Right ventricle myocardium superior (tissue), 1 donor: ENCODE measurements at places on chromosomes 3 and 15. TPM values are rescaled to one million over a fixed set of nuclear protein-coding genes. Genes with fewer than 3 reads are reported as not detected.
A peak's percentile ranks its signal among the peaks of the same experiment; 100 is the strongest.

LRRIQ4 gene
- not detected for total RNA-seq

TRIM42 gene
- not detected for total RNA-seq

SAMMSON gene
- not detected for total RNA-seq

BSN gene
- 0.27 TPM for total RNA-seq

GPR149 gene
- not detected for total RNA-seq

CHRM5 gene
- total RNA-seq, result not detected

CCR3 gene
- not detected for total RNA-seq

PRTG gene
- 0.67 TPM for total RNA-seq

CHP1 gene
- 124 TPM for total RNA-seq

TIPARP gene
- total RNA-seq, result 31.6 TPM

CCR8 gene
- not detected for total RNA-seq

ERC2 gene
- 0.81 TPM for total RNA-seq

B3GALNT1 gene
- 53.8 TPM for total RNA-seq

FAM81A gene
- 8.0 TPM for total RNA-seq

POC1A gene
- 1.5 TPM for total RNA-seq

DNA sequence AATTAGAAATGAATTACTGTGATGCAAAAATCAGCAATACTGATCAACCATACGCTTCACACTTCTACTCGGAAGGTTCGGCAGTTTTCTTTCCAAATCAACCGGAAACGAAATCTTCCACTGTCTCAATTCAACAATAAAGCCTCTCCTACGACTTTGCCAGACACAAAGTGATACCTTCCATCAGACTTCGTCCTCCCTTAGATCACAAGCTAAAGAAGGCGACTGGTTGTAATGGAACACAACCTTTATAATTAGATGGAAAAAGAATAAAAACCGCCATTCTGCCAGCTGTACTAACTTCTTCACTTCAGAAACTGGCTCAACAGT lies 618 bp downstream of the PARL start:
- DNase-seq, result no peak

- no peak for DNase-seq
Measured at GRCh38 chr3:108328821-108329486, 32.6 kb downstream of the HHLA2 start.

DNA sequence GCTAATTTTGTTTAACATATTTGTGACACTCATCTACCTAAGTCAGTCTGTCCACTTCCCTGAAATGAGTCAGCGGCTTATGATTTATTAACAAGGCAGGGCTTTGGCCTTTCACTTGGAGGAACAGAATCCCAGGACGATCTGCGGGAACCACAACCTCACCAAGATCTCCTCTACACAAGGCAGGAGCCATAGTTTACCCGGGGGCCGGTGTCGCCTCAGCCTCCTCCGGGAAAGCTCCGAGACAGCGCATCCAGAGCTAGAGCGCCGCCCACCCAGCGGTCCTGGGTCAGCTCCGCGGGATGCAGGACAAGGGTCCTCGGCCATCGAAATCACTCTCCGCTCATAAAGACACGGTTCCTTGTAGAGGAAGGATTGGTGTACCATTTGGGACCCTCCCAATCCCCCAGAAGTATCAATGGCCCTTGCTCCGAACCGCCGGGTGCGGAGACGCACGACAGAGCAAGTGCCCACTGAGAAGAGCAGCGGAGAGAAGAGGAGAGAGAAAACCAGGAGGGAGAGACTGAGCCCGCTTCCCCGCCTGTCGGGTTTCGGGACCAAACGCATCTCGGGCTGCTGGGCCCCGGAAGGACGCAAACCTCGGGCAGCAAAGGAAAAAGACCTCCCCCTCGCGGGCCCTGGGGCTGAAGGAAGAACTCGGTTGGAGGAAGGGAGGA lies 13.1 kb upstream of the ALCAM start:
- peak; percentile 46 for DNase-seq

DNA sequence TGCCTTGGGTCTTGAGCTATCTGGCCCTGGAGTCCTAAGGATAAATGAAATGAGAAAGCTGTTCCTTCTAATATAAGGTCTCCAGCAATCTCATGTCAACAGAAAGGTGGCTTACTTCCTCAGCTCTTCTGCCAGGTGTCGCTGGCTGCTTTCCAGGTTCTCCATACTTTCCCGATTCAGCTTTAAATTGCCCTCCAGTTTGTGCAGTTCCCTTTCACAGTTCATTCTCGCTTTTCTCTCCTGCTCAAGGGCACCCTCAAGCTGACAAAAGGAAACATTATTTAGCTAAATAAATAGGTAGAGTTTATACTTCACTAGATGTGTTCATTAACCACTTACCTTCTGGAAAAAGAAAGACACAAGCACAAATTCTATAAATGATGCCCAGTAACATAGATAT lies 73.0 kb downstream of the MYH15 start:
- no peak for DNase-seq

DNA sequence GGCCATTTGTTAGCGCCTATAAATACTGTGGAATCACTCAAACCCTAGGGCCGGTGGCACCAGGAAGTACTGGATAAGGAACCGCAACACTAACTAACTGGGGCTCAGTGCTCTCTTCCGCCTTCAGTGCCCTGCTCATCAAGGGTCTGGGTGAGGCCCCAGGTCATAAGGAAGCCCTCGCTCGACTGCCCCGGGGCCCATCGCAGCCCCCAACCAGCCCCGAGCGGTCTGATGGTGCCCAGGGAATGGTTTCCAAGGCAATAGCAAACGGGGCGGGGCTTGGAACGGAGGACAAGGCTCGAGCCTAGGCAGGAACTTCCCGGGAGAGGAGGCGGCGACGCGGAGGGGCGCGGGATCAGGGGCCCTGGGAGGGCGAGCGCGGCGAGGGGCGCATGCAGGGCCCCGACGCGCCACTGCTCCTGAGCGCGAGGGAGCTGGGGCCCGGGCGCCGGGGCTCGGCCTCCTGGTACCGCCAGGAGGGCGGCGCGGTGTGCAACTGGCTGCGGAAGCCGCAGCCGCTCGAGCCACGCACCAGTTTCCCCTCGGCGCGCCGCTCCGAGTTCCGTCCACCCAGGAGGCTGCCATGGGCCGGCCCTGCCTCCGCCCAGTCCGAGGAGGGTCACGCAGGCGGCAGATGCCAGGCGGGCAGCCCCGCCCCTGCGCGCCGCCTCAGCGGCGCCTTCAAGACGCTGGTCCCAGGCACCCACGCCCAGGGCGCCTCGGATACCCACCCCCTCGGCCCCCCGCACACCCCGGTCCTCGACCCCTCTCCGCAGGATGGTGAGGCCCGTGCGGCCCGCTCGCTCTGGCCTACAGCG lies at the start of gene TTLL3:
Gene TTLL3 (plus strand): TSS at position 648 of the 818 bp plus-strand sequence. CDS start 400 bp downstream, outside the sequence.
- peak; percentile 89 for DNase-seq

DNA sequence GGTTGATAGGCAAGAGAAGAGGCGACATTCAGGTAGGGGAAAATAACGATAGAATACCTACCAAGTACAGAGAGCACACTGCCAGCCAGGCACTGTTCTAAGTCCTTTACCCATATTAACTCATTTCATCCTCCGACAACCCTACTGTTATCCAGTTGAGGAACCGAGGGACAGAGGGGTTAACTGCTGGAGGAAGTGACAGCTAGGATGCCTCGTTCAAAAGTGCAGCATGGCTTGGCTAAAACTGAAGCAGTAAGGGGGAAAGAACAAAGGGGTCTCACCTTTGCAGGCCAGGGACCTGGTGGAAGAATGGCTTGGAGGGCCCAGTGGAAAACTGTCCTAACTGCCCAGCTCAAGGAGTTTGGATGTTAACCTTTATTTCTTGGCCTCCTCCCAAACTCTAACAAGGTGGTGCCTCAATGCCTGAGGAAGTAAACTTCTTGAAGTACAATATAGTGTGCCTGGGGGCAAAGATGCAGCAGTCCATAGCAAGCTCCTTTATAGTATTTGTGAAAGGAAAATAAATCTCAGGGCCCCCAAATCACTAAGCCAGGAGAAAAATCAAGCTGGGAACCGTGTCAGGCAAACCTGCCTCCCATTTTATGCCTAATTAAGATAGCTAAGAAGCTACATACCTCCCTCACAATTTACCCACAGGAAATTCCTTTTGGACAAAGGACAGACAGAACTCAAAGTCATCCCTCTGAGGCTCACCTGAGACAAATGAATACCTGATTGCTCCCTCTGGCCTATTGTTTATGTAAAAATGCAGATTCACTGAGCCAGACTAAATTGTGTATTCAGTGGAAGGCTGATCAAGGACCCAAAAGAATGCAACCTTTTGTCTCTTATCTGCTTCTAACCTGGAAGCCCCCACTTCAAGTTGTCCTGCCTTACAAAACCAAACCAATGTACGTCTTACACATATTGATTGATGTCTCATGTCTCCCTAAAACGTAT lies 1.6 kb upstream of the ITGB5 start:
- no peak for DNase-seq

DNA sequence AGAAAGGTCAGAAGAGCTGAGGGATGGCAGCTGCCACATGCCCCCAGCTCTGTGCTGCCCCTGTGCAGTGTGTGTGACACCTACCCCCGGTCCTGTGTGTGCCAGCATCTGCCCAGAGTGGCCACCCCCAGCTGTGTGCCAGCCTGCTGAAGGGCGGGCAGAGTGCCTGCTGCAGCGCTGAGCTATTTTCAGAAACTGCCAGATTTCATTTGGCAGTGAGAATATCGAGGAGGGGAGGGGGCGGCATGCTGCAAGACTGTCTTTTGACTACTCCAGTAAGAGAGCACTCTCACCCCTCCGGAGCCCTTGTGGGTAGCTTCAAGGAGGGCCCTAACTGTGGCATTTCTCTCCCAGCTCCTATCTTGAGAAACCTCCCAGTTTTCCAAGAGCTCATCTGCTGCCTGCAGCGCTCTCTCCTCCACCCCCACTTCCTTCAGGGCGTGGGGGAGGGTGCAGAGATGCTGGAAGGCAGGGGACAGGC lies 25.2 kb upstream of the DOCK3 start:
- peak; percentile 85 for DNase-seq

DNA sequence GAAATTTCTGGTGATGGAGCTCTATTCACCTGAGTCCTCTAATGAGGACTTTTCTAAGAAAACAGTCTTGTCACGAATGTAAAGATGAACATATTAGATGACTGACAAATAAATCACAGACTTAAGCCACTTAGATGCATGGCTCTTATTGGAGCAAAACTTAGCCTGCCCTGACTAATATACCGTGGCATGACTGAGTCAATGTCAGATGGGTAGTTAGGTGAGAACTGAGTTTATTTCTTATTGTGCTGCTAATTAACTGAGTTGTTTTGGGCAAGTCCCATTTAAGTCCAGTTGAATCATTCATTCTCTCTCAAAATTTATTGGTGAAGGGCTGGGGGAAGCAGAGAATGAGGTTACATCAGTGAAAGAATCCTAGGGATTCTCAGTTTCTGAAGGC lies 459.8 kb downstream of the MCTP2 start:
- no peak for DNase-seq

GRCh38 chr15:96702589-96702988 lies 372.1 kb downstream of the NR2F2 start:
- no peak for DNase-seq

GRCh38 chr3:113218011-113218680 lies 6.8 kb downstream of the BOC start:
- DNase-seq, result no peak

DNA sequence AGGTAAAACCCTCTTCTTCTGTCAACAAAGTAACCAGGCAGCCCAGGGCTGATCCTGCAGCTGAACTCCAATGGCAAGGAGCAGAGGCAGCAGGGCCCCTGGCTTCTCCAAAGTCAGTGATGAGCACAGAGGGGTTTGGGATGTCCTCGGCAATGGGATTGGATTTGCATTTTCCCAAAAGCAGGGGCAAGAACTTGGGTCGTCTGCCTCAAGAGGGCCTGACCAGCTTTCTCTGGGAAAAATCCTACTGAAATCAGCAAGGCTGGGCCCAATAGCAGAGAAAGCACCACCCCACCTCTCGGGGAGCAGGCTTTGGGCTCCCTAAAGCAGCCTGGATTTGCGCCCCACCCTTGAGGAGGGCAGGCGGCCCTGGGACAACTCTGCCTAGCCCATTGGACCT lies 210.0 kb upstream of the IGF1R start:
- no peak for DNase-seq

DNA sequence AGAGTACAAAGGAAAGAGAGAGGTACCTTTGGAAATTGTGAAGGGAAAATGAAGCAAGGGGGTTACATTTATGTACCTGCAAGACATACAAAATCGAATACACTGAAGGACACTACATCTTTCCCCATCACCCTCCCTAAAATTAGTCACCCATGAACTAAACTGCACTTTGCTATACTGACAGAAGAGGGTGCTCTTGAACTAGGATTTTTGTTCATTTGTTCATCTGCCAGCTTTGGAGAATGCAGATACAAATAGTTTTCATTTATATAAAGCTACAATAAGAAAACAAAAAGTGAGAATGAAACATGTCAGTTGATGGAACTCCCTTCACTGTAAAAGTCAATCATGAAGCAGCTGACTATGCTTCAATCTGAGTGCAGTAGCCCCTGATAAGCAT lies 55.7 kb downstream of the PCCB start:
- DNase-seq, result no peak

DNA sequence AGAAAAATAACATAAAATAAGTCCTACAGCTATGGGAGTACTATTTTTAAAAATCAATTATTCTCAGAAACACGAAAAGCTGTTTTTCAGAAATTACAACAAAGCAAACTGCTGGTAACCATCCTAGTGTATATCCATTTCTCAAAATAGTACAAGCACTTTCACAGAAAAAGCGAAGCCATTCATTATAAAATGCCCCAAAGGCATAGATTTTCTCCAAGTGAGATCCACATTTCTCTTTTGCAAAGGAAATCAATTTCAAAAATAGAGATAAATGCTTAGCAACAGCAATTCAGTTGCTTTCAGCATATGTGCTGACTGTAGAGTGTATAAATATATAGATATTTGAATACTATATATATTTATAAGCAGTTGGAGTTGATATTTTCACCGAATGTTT lies 1266.3 kb downstream of the SI start:
- no peak for DNase-seq

GRCh38 chr15:66496951-66497501 lies 536 bp downstream of the SNAPC5 start:
- no peak for DNase-seq

GRCh38 chr3:1082108-1082507 lies 10.7 kb upstream of the CNTN6 start:
- no peak for DNase-seq

GRCh38 chr3:108966773-108967172 lies 13.1 kb upstream of the GUCA1C start:
- no peak for DNase-seq

- no peak for DNase-seq
Measured at GRCh38 chr15:71495398-71495780, 315.0 kb upstream of the NR2E3 start.
